ENCODE measurements at places on chromosomes 16 and 17. TPM values are rescaled to one million over a fixed set of nuclear protein-coding genes. Genes with fewer than 3 reads are reported as not detected.

VMO1 gene
- 12.5 TPM for total RNA-seq

DOC2A gene
- total RNA-seq = 2.2 TPM

UNC45B gene
- total RNA-seq = not detected

NR1D1 gene
- total RNA-seq = 15.0 TPM

BIRC5 gene
- 3.4 TPM for total RNA-seq

HIGD1B gene
- not detected for total RNA-seq

RANGRF gene
- total RNA-seq = 19.4 TPM

SCO1 gene
- total RNA-seq = 38.8 TPM

HOXB7 gene
- 3.2 TPM for total RNA-seq

SERPINF2 gene
- 23.8 TPM for total RNA-seq

VAT1L gene
- total RNA-seq = 6.4 TPM

CFAP119 gene
- total RNA-seq = 1.7 TPM

ABCA9 gene
- 71.2 TPM for total RNA-seq

MFAP4 gene
- total RNA-seq = 205 TPM

XAF1 gene
- total RNA-seq = 43.0 TPM

SYT17 gene
- total RNA-seq = 13.3 TPM

CDH5 gene
- total RNA-seq = 38.3 TPM

SPIRE2 gene
- total RNA-seq = 2.2 TPM

PRAC2 gene
- not detected for total RNA-seq

CASKIN1 gene
- total RNA-seq = 0.25 TPM

NPIPA3 gene
- total RNA-seq = not detected

IGF2BP1 gene
- not detected for total RNA-seq

USP10 gene
- 42.5 TPM for total RNA-seq

FAM117A gene
- total RNA-seq = 15.7 TPM

HLF gene
- total RNA-seq = 14.7 TPM

MT3 gene
- total RNA-seq = 12.8 TPM

USP7 gene
- 112 TPM for total RNA-seq

ZSCAN10 gene
- total RNA-seq = not detected

ARL6IP1 gene
- 103 TPM for total RNA-seq

CCL2 gene
- total RNA-seq = 15.2 TPM

IRX3 gene
- total RNA-seq = 16.5 TPM

ASIC2 gene
- not detected for total RNA-seq

MPV17L gene
- total RNA-seq = 4.4 TPM

TRPV3 gene
- 3.2 TPM for total RNA-seq
